Activated CD8-positive, alpha-beta T cell treated with anti-CD3 and anti-CD28 coated beads for 36 hours (primary cell): ENCODE measurements at places on chromosomes 12 and 14. TPM values are rescaled to one million over a fixed set of nuclear protein-coding genes. Genes with fewer than 3 reads are reported as not detected.

GRCh38 chr12:57164966-57165625 lies 17.7 kb upstream of the LRP1-AS start:
- H3K4me1 ChIP-seq, result peaks cover 9% of the 10 kb centered on the region
- H3K4me3 ChIP-seq, result no peak overlapping the region
- H3K36me3 ChIP-seq, result no peaks in the 10 kb centered on the region
- H3K27ac ChIP-seq, result no peak overlapping the region
- no peaks in the 10 kb centered on the region for H3K27me3 ChIP-seq

SMCO3 gene
- not detected for total RNA-seq

DNA sequence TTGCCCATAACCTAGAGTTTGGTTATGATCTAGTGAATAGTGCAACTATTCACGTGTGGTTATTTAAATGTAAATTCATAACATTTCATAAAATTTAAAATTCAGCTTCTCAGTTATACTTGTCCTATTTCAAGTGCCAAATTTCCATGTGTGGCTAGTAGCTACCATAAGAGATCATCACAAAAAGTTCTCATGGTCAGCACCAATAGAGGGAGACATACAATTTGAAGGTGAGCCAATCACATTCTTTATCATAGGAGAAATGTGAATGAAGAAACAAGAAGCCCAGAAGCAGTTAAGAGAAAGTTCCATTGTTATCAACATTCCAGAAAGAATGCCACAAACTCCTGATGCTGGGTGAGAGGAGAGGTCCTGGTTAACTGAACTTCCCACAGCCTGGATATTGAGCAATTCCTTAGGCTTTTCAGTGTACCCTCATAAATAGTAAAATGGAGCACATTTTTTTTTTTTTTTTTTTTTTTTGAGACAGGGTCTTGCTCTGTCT lies 892.9 kb upstream of the USP15 start:
- H3K27ac ChIP-seq, result no peak overlapping the region
- DNase-seq, result no peak
- no peaks in the 10 kb centered on the region for H3K4me1 ChIP-seq
- no peak overlapping the region for H3K4me3 ChIP-seq
- no peaks in the 10 kb centered on the region for H3K36me3 ChIP-seq
- no peaks in the 10 kb centered on the region for H3K27me3 ChIP-seq

MSI1 gene
- total RNA-seq, result 0.90 TPM

GRCh38 chr14:94701861-94702370 lies 68.0 kb downstream of the GSC start:
- H3K36me3 ChIP-seq, result no peaks in the 10 kb centered on the region
- H3K27me3 ChIP-seq, result no peaks in the 10 kb centered on the region
- H3K4me3 ChIP-seq, result no peak overlapping the region
- no peak overlapping the region for H3K27ac ChIP-seq
- H3K4me1 ChIP-seq, result no peaks in the 10 kb centered on the region
- no peak for DNase-seq
